COR-L47 (cell line): ENCODE measurements at places on chromosomes 2 and 18.

DNA sequence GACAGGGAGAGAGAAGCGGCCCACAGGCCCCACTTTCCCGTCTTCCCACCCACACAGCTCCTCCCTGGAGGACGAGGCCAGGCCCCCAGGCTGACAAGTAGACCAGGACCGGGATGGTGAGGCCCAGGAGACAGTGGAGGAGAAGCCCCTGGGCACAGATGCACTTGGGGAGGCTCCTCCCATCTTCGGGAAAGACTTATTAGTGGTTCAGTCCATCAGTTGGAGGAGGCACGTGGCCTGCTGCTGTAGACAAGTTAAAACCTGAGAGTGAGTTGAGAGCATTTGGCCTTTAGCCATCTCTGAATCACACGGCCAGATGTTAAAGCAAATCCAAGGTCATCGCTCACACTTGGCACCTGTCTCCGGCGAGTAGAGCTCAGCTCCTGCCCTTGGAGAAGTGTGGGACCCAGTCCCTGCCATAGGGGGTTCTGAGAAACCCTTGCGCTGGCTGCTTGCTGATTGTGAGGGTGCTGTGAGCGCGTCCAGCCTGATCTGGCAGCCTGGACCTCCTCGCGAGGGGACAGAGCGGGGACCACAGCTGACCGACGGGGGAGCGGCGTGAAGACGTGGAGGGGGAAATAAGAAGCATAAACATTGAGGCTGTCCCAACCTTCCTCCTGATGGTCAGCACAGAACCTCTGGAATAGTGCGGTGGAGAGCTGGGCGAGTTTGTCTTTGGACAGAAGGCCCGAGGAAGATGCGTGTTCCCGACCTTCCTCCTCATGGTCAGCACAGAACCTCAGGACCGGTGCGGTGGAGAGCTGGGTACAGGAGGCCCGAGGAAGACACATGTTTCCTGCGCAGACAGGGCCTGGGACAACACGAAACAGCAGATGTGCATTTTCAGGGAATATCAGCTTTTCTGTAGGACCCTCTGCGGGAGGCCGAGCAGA lies 24.7 kb upstream of the ALLC start:
- DNase-seq = no peak

GRCh38 chr2:105329561-105330495 lies at the start of gene TGFBRAP1:
TSS of gene TGFBRAP1 (minus strand) at chr2:105329735. CDS start at chr2:105308301, 21,434 bp downstream.
- peak; percentile 49 for DNase-seq

GRCh38 chr2:235098736-235099494 lies 147.1 kb downstream of the SH3BP4 start:
- DNase-seq = no peak

- DNase-seq = no peak
These were observed 288.5 kb upstream of the HNMT start for GRCh38 chr2:137675584-137676327.

DNA sequence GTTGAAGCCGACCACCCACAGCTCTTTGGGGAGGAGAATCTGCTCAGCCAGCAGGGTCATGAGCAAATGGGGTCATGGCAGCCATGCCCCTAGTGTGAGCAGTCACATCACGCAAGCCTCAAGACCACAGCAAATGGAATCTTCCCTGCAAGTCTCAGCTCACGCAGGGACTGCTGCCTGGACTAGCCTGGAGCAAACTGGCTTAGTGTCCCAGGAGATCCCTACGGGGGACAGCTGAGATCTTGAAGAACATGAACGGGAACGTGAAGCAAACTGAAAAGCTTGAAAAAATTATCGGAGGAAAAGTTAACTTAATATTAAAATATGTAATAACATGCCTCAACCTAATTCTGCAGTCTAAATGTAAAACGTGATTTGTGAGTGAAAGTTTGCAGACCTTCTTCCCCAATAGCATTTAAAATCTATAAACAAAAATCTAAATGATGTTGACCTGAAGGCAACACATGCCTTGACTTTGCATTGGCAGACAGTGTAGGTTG lies 118.4 kb downstream of the FAM124B start:
- no peak for DNase-seq

DNA sequence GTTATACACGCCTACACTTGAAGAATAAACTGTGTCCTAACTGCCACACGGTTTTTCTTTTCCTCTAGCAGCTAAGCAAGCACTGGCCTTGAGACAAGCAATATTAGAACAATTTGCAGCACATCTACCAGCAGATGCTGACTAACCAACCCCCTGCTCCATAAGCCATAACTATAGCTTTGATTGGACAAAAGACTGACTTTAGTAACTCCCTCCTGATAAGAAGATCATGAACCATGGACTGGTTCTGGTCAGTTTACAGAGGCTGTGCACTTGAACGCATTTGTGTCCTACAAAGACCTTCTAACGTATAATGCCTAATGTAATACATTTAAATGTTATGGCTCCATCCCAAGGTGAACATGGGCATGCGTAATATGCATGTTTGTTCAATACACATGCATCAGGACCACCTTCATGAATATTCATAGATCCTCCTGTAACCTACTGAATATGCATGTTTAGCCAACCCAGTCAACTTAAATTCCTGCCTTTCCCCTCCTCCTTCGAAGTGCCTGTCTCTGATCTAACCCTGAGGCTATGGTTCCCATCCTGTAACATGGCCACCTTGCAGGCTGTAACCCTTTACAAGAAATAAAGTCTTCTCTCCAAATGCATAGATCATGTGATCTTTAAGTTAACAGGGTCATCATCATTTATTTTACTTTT lies 26.5 kb downstream of the SLC4A5 start:
- no peak for DNase-seq

DNA sequence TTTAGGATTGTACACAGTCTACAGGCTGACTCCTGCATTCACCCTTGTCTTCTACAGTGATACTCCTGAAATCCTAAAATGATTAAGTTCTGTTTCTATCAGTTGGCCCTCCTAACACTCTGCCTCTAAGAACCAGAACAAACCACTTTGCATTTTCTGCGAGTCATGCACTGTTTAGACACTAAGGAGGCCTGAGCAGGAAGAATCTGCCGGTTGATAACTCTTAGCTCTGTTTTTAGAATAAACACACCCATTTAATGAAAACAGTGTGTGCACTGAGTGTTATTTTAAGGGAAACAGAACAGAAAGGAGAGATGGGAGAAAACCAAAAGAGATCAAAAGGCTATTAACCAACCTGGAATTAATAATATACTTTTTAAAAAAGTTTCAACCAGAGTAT lies 22.9 kb upstream of the SSB start:
- no peak for DNase-seq

DNA sequence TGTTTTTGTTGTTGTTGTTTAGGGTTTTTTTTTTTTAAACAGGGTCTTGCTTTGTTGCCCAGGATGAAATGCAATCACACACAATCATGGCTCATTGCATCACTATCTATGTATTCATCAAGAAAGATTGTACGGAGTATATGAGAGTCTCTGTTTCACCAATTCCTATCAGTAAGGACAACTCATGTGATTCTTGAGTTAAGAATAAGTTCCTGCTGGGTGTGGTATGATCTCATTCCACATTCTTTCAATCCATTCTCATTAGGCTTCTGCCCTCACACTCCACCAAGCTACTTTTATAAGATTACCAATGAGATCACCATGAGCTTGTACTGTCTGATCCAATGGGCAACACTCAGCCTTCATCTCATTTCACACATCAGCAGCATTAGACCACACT lies 9.1 kb upstream of the AP1S3 start:
- DNase-seq = no peak

GRCh38 chr2:10297959-10298531 lies 4.7 kb upstream of the HPCAL1 start:
- no peak for DNase-seq

GRCh38 chr2:105893011-105893995 lies 148.6 kb downstream of the NCK2 start:
- no peak for DNase-seq

DNA sequence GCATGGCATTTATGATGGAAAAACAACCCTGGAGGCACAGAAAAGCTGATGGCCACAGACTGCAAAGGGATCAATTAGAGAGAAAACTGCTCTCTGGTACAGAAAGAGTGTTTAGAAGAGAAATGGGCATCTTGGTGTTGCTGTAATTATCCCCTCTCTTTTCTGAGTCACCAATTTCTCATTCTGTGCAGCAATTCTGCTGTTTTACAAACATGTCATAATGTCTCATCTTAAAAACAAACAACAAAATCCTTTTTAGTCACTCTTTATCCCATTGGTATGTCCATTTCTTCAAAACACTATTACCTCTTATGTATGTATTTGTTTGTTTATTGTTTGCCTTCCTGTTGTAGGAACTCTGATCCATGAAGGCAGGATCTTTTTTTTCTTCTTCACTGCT lies 73.9 kb upstream of the HK2 start:
- no peak for DNase-seq

DNA sequence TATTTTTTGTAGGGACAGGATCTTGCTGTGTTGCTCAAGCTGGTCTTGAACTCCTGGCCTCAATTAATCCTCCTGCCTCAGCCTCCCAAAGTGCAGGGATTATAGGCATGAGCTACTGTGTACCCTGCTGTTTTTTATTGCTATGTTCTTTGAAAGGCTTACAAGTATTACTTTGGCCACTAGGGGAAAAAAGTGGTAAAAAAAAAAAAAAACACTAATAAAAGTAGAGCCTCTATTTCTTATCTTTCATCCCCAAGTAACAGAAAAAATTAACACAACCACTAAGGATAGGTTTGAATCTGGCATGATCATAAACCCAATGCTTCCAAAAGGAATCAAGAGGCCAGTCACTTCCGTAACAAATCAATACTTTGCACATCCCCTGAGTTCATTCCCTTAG lies 11.6 kb downstream of the NOL10 start:
- DNase-seq = no peak

GRCh38 chr2:46812361-46813019 lies 103.1 kb downstream of the MCFD2 start:
- no peak for DNase-seq

- no peak for DNase-seq
These were observed 123.9 kb downstream of the RGPD3 start for GRCh38 chr2:106344302-106344701.

GRCh38 chr2:1758171-1758570 lies 13.9 kb upstream of the PXDN start:
- DNase-seq = no peak

- no peak for DNase-seq
These were observed 58.6 kb downstream of the GALR1 start for GRCh38 chr18:77308216-77308615.
